Right ventricle myocardium superior (tissue), 1 donor: ENCODE measurements at places on chromosomes 5 and 9. TPM values are rescaled to one million over a fixed set of nuclear protein-coding genes. Genes with fewer than 3 reads are reported as not detected.

DNA sequence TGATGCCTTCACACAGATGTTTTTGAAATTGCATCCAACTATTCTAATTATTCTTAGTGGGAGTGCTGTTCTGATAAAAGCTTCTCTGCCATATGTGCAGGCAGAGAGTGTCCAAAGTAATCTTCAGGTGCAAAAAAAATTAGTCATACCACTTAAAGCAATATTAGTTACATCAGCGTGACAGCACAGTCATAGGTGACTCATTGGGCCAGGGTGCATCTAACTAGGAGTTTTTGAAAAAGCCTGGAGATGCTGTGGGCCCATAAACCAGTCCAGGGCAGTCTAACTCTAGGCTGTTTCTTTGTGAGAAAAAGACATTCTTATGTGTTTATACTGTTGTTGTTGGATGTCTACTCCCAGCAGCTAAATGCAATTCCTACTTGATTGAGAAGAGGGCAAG, 33.0 kb upstream of the C6 start:
- DNase-seq = no peak

DNA sequence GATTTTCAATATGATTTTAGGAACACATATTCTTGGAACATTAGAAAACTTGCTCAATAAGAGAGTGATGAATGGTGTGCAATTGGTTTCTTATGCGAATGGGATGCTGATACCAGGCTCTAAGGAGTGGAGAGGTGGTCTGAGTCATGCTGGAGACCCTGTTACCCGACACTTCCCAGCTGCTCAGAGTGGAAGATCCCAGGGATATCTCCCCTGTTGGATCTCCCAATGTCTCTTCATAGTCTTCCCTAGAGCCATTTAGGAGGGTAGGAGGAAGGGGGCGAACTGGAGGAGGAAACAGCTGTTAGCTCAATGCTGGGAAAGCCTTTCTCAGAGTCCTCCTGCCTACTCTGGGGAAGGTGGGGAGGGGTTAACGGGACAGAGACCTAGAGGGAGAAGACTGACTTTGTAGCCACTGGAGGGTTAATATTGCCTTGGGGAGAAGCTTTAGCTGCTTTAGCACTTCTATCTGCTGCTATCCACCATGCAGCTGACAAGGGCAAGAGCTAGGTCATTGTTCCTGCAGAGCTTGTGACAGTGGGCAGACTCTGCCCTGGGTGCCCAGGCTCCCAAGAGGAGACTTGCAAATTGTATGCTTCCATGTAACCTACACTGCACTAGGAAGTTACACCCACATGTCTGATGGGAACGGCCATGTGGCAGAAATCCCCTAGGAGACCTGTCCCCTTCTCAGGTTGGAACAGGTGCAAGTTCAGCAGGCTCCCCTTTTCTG, 301.0 kb downstream of the GADD45G start:
- no peak for DNase-seq

DNA sequence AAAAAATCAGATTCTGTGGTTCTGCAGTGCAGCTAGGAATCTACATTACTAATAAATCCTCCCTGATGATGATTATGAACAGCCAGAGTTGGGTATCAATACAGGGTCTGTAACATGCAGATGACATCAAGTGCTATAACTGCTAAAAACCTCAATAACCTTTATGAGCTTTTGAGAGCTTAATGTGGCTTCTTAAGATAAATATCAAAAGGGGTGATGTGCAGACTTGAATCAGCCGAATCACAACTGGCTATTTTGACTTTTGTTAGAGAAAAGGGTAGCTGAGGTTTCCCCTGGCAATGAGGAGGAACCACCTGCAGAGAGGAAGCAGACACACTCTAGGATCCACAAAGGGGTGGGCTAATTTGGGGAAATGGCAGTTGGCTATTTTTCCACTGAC, 30.2 kb downstream of the CAPSL start:
- DNase-seq = no peak

- DNase-seq = no peak
Observed at GRCh38 chr9:87776481-87777379, 50.8 kb downstream of the CTSL start.

GRCh38 chr5:78591138-78591612, 57.4 kb downstream of the LHFPL2 start:
- no peak for DNase-seq

DNA sequence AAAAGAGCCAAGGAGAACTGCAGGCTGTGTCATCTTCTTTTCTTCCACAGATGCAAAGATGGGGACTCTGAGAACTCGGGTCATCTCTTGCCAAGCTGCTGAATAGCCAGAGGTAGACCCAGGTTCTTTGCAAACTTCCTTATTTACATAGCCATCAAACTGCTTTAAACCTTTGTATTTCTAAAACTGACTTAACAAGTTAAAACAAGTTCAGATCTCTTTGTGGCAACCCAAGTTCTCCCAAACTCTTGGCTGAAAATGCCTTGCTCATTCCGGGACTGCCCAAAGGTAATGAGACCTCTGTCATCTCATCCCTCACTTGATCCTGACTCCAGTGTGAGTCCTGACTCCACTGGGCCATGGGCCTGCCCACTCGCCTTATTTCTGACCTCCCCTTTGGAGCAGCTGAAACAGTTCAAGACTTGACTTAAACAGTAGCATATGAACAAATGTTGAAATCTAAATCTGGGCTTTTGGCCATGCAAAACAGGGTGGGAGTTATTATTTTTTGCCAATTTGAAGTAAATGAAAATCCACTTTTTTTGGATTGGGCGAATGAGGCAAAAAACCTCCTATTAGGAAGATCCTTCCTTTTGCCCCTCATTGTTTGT, 50.6 kb downstream of the FBXL7 start:
- DNase-seq = peak; percentile 48

- DNase-seq = no peak
Observed at GRCh38 chr5:136020383-136021015, 8.3 kb upstream of the TGFBI start.

- no peak for DNase-seq
Observed at GRCh38 chr5:64899838-64900237, 131.1 kb downstream of the CWC27 start.

- DNase-seq = no peak
Observed at GRCh38 chr5:126972062-126972895, 58.1 kb downstream of the MARCHF3 start.

Gene TUSC1
- 12.0 TPM for total RNA-seq

Gene KIF2A
- total RNA-seq = 10.6 TPM

Gene GM2A
- total RNA-seq = 26.2 TPM

Gene ZDHHC12
- 5.4 TPM for total RNA-seq

Gene PPIC
- 43.6 TPM for total RNA-seq

Gene RETREG1
- 272 TPM for total RNA-seq

Gene POLE3
- total RNA-seq = 20.6 TPM

Gene DCTN3
- 129 TPM for total RNA-seq

Gene SAPCD2
- 0.22 TPM for total RNA-seq

Gene IL4
- total RNA-seq = not detected
